ENCODE measurements at places on chromosomes 4 and X. TPM values are rescaled to one million over a fixed set of nuclear protein-coding genes. Genes with fewer than 3 reads are reported as not detected.

The HSFX4 gene
- not detected for total RNA-seq

The TLR2 gene
- 0.47 TPM for total RNA-seq

The NSG1 gene
- total RNA-seq: 0.09 TPM

- no peak for DNase-seq
These were observed 39.3 kb downstream of the IL1RAPL1 start for GRCh38 chrX:28626515-28626914.

DNA sequence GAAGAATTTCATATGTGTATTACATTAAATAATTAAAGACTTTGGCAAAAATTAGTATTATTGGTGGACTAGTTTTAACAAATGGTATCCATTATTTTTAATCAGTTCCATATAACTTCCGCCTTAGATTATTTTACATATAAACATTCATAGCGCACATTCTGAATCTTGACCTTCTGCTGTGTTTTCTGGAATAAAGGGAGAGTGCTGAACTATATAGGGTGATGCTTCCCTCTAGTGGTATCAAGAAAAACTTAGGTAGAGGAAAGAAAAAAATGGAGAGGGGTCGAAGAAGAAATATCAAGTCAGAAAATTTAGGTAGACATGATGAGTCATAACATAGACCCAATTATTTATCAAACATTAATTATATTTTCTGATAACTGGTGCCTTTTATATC lies 155.6 kb upstream of the PACRGL start:
- peak; percentile 10 for DNase-seq

DNA sequence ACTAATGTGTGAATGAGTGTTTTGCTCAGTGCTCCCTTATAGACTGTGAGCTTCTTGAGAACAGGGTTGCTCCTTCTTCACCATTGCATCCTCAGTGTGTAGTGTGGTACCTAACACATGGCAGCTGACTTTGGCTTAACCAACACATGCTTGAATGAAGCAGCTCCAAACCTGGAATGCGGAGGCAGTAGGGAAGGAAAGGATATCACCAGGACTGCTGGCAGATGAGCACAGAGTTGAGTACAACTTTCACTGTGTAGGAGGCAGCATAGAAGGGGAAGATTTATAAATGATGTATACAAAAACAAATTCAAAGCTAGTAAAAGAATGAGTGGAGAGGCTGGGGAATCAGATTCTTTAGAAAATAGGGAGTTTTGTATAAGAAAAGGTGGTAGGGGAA lies 174.3 kb downstream of the SLIT2 start:
- DNase-seq: no peak

- DNase-seq: no peak
These were observed 662.1 kb upstream of the DIPK2B start for GRCh38 chrX:45862801-45863200.

DNA sequence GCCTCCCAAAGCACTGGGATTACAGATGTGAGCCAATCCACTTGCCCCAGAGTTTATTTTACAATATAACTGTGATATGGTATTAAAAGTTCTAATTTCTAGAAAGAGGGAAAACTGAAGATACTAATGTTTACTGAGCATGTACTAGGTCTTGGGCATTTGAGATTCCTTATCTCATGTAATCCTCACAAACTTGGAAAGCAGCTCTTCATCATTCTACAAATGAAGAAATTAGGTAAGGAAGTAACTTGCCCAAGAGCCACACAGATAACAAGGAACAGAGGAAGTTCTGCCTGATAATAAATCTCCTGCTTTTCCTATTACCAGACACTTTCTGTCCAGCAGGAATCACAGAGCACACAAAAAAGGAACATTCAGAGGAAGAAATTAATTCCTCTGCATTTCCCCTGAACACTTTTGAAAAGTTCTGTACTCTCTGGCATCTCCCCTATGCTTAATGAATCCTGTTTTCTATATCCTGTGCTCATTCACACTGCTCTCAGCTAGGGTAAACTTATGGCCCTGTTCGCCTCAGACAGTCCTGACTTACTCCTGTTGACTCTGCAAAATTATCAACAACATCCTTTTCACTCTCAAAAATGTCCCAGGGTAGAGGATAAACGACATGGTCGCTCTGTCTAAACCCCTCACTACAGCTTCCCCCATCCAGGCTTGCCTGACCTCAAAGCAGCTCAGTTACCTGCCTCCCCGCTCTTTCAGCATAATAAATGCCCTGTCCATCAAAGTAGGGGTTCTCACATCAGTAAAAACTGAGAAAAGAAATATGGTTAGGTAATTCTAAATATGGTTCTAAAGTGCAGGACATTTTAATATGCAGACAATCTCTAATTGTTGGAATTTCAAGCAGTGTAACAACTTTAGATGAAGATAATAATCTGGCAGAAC lies 13.6 kb downstream of the SH3RF1 start:
- DNase-seq: no peak

DNA sequence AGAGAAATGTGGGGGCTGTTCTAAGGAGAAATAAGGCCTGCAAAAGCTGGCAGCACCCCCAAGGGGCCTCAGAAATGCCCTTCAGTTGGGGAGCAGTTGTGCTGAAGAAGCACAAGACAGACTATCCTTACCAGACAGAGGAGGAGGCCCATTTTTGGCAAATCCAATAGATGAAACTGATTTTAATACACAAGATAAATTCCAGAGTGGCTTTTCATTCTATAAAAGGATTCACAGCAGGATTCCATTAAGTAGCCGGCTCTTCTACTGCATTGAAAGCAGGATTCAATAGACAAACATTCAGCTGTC lies 8.1 kb downstream of the SEPTIN6 start:
- DNase-seq: peak; percentile 57

DNA sequence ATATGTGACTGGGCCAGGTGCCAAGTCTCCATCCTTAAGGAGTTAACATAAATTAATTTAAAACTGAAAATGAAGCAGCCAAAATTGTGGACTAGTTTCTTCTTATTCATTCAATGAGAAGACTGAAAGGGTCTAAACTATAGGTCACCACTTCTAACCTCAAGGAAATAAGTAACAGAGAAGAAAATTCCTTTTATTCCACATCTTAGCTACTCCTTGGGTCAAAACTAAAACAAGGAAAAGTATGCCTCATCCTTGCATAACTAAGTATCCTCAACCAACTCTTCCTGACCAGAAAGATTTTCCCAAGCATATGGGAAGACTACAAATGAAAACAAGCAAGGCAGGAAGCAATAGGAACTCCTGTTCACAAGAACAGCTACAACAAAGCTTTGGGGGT lies 71.2 kb downstream of the ZNF827 start:
- no peak for DNase-seq

- no peak for DNase-seq
These were observed 61.6 kb upstream of the STS start for GRCh38 chrX:7085879-7086278.

- no peak for DNase-seq
These were observed 28.9 kb downstream of the CPLX1 start for GRCh38 chr4:797066-797465.

GRCh38 chr4:21882051-21882839 lies 66.3 kb downstream of the KCNIP4 start:
- no peak for DNase-seq
